ENCODE measurements at places on chromosomes 2 and 18. TPM values are rescaled to one million over a fixed set of nuclear protein-coding genes. Genes with fewer than 3 reads are reported as not detected.

TLX2 gene
- 0.70 TPM for total RNA-seq

ZNF385B gene
- 56.0 TPM for total RNA-seq

POTEF gene
- not detected for total RNA-seq

ZNG1B gene
- total RNA-seq, result 29.3 TPM

E2F6 gene
- total RNA-seq, result 15.2 TPM

HOXD10 gene
- total RNA-seq, result not detected

DNA sequence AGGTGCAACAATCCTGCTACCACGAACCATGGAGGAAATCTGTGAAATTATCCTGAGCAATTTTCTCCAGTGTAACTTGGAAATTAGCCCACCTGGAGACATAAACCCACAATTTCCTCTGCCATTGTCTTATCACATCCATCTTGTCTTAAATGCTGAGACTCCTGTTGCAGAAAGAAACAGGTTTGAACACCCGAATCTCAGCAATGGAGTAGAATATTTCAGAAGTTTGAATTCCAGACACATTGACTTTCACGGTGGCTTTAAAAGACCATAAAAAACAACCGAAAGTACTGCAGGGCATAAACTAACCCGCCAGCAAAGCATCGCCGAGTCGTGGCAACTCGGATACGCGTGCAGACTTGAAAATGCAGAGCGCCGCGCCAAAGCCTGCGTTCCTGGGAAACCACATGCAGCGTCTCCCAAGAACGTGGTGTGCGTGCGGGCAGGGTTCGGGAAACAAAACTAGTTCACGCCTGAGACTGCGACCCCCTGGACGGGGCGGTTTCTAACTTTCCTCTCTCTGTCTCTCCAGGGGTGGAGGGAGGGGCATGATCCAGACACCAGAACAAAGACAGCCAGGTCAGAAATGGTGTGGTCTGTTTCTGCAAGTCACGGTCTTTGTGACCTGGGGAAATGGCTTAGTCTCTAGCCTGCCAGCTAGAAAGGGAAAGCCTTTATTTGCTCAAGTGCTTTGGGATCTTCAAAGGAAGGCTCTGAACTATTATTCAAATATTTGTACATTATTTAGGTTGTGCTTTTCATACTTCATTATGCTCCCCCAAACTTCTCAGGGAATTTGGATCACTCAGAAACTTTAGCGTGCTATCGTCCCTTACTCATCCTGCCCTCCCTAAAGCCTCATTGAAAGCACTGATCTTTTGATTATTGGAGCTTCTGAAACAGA, 26.9 kb upstream of the KCTD1 start:
- peak; percentile 18 for DNase-seq

GRCh38 chr2:54298514-54298913, 42.5 kb upstream of the TSPYL6 start:
- DNase-seq, result no peak

- no peak for DNase-seq
Observed at GRCh38 chr2:229969921-229970320, 47.6 kb downstream of the FBXO36 start.

DNA sequence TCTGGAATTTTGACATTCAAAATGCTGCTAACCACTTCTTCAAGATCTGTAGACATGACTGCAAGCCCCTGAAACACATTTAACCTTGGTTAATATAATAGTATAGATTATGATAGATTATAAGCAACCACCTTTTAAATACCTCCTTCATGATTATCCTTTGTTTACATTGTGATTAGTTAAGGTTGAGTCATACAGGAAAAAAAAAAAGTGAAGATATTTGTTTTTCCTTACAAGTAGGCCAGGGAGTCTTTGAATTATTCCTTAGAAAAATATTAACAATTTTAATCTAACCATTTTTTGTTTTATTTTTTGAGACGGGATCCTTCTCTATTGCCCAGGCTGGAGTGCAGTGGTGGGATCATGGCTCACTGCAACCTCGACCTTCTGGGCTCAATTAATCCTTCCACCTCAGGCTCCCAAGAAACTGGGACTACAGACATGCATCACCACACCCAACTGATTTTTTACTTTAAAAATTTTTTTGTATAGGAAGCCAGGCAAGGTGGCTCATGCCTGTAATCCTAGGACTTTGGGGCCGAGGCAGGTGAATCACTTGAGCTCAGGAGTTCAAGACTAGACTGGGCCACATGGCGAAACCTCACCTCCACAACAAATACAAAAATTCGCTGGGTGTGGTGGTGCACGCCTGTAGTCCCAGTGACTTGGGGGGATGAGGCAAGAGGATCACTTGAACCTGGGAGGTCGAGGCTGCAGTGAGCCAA, 99.4 kb downstream of the SLC39A10 start:
- no peak for DNase-seq

DNA sequence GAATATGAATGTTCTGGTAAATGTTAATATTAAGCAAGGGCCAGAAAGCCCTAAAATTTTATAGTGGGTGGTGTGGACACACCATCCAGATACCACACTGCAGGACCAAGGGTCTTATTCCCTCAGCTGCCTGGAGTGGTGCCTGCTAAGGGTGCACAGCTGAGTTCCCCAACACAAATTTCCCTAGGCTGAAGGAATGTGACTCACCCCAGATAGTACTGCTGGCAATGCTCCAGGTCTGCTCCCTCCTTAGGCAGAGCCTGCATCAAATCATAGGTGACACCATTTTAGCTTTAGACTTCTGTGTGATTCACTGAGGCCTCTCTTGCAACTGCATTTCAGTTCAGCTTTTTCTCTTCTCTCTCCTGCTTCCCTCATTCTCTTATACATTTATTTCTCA, 321.1 kb downstream of the SATB2 start:
- no peak for DNase-seq

DNA sequence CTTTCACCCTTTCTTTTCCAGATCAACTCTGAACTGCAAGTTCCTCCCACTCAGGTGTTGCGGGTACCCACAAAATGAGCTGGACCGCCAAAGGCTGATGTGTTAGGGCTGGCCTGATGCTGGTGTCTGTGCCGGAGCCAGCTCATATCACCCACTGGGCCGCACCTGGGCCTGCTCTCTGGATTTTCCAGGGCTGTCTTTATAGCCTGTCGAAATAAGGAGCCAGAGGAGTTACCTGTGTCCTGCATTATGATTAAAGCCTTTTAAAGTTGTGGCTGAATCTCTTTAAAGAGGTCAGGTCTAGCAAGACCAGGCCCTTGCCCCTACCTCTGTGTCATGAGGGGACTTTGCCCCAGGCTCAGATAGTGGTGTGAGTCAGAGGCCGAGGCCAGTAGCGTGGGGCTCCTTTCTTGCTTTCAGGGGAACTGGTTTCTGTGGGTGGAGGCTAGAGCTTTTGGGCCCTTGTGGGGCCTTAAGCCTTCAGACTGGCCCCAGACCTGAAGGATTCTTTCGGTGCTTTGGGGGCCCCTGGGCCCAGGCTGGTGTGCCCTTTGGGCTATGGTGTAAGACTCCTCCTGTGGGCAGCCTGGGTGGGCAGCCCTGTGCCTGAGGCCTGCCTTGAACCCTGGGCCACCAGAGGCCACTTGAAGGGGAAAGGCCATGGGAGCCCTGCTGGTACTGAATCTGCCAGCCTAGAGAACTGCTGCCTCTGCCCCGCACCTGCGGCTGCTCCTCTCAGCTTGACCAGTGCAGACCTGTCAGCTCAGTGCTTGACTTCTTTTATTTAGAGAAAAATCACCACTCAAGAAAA, 21.3 kb downstream of the OTOF start:
- DNase-seq, result no peak

GRCh38 chr2:15949551-15949950, 9.2 kb downstream of the MYCN start:
- no peak for DNase-seq
